T-cell (primary cell): ENCODE measurements at places on chromosomes 5 and 9.

- DNase-seq, result no peak
These were observed 250.0 kb upstream of the SLC30A5 start for GRCh38 chr5:68843624-68844364.

DNA sequence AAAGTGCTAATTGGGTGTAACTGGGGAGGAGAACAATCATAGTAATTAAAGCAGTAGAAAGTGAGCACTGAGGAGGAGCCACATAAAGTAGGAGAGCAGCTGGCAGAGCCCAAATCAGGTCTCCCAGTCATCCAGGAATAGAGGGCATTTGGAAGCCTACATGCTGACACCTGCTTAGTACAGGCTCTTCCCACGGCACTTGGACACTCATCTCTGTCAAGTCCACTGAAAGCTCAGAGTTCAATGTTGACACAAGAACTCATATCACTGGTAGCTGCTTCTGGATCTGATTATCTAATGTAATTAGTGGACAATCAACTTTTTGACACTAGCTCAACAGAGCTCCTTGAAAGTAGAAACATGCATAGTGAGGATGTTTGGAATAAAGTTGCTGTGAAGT, 45.9 kb upstream of the PCSK1 start:
- DNase-seq, result no peak

GRCh38 chr5:146920351-146920881, 41.9 kb upstream of the PPP2R2B start:
- DNase-seq, result no peak

DNA sequence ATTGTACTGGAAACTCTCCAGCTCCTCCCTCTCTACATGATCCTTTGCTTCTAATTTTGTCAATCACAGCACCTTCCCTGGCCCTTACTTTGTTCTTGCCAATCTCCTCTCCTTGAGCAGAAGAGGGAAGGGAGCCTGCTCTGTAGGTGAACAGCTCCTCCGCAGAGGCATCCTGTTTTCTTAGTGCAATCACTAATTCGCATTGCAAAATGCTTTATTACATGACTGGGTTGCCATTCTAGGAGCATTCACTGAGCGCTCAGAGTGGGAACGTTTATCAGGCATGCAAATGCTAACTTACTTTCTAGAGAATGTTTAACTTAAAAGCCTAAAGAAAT, 416 bp upstream of the SNX18 start:
- DNase-seq, result no peak

DNA sequence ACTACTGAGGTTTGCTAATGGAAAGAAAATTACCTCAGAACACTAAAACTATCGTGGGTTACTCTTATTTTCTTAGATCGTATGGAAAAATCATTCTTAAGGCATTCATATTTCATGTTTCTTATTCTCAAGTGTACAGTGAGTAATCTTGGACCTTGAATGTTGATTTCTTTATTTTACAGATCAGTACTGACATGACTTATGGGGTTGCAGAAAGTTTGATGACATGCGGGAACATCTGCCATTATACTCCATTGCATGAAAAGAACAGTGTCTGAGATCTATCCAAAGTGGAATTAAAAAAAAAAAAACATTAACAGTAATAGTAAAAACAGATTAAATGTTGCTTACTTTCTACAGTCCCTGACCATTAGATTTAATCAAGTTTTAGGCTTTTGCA, 1290.2 kb upstream of the WWC1 start:
- no peak for DNase-seq
